ENCODE measurements at places on chromosomes 7 and 10. TPM values are rescaled to one million over a fixed set of nuclear protein-coding genes. Genes with fewer than 3 reads are reported as not detected.

Gene VGF
- total RNA-seq = 0.23 TPM

Gene SFMBT2
- total RNA-seq = 10.4 TPM

Gene ANXA8
- 0.18 TPM for total RNA-seq

Gene SLC29A4
- total RNA-seq = 11.3 TPM

Gene ZNHIT1
- 77.1 TPM for total RNA-seq

Gene ADCY1
- total RNA-seq = 4.3 TPM

Gene PTF1A
- total RNA-seq = not detected

Gene RBM20
- total RNA-seq = 5.4 TPM

Gene HOXA9
- 61.6 TPM for total RNA-seq

Gene ACTL6B
- total RNA-seq = not detected

Measured in metanephros (tissue), 2 donors.